ENCODE measurements at places on chromosomes 5 and 9.

DNA sequence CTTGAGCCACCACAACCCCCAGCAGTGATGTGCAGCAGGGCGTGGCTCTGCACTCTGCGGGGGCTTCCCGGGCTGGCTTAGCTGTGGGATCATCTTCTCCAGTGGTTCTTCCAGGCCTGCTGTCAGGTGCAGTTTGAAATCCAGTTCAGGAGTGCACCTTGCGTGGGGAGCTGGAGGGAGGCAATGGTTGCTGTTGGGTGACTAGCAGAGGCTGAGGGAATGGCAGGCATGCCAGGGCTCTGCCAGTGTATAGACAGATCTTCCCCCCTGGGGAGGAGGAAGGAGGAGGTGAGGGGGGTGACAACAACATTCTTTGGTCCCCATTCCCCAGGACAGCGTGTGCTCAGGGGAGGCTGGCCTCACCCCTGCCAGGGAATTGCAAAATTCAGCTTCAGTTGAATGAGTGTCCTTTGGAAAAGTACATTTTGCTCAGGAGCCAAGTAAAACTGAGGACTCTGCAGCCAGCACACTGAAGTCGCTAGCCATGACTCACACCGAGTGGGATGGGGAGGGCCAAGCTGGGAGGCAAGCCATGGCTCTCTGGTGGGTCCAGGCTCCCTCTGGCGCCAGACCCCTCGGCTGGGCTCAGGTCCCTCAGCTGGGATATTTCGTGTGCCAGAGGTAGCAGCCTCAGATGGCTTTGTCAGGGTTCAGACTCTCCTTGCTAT is 35.0 kb downstream of the ERGIC1 start:
- no peak for DNase-seq

GRCh38 chr5:120518581-120518980 is 54.5 kb downstream of the PRR16 start:
- no peak for DNase-seq

GRCh38 chr5:39580702-39581453 is 156.1 kb upstream of the DAB2 start:
- DNase-seq = no peak

- DNase-seq = no peak
Observed at GRCh38 chr9:21994556-21995005, at the start of gene CDKN2B-AS1. Gene CDKN2B-AS1 (plus strand): TSS chr9:21994791.

DNA sequence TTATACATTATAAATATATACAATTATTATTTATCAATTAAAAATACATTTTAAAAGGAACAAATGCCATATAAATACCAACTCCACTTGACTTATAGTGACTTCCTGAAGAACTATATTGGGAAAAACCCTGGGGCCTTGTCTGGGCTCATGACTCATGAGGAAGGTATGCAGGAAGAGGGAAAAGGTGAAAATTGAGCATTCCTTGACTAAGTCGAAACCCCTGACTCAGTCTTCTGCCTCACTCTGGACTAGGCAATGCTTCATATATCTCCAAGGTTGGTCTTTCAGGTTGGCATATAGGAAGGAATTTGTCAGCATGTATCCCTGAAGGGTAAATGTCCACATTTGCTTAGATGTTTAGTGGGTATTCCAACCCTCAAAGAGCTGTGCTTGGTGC is 78.5 kb downstream of the SH3TC2 start:
- no peak for DNase-seq

DNA sequence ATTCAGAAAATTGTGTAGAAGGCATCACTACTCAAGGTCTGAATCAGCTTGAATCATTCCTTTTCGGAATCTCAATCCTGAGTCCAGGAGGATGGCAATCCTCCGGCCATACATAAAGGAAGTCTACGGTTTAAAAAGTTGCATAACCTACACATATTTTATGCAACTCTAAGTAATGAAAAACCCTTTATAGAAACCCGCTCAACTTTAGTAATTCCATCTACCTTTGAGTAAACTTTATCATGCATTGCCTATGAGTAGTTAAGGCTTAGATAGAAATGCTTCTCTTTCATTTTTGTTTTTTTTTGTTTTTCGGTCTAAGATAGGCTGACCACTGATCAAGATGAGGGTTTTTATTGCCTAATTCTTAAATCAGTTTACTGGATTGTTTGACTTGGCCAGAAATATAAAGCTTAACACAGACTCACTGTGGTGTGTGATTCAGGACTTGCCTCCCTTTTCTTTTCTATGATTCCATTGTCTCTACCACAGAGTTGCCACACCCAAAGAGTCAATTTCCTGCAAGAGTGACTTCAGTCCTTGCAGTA is 85.0 kb downstream of the LURAP1L start:
- DNase-seq = no peak

GRCh38 chr5:75491621-75492020 is 19.8 kb downstream of the CERT1 start:
- DNase-seq = no peak

DNA sequence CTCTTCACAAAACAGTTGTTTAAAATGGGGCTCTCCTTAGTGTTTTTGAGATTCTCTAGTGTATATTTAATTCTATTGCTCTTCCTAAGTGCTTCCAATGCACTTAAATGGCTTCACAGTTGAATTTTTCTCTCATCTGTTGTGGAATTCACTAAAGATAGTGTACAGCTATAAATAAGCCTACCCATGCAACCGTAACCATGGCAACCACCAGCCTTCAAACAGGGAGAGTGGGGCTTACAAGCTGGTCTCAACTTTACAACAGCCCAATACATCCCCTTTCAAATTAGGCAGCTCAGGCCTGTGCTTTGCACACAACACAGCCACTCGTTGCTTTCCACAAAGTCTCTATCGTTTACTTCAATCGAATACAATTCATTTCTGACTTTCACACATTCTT is 144.0 kb upstream of the PLPPR1 start:
- peak; percentile 12 for DNase-seq

GRCh38 chr9:76537150-76537646 is 78.2 kb downstream of the GCNT1 start:
- no peak for DNase-seq

GRCh38 chr5:144219869-144220268 is 49.2 kb downstream of the KCTD16 start:
- DNase-seq = no peak

- peak; percentile 54 for DNase-seq
Observed at GRCh38 chr9:135267191-135267809, 179.8 kb downstream of the OLFM1 start.

DNA sequence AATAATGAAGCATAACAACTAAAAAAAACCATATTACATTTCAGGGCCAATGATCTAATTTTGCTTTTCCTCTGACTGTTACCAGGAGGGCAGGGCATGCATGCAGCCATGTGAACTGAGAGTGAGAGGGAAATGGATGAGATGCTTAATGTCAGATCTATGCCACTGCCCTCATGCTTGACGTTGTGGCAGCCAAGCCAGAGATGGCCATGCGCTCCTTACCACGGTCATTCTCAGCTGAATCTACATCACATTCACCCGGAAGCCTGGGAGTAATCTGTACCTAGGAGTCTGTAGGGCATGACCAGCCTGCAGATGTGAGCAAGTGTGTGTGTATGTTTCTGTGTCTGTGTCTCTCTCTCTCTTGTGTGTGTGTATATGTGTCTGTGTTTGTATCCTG is 183.7 kb downstream of the KDM4C start:
- no peak for DNase-seq

- no peak for DNase-seq
Observed at GRCh38 chr5:113099822-113100221, 123.2 kb downstream of the DCP2 start.

DNA sequence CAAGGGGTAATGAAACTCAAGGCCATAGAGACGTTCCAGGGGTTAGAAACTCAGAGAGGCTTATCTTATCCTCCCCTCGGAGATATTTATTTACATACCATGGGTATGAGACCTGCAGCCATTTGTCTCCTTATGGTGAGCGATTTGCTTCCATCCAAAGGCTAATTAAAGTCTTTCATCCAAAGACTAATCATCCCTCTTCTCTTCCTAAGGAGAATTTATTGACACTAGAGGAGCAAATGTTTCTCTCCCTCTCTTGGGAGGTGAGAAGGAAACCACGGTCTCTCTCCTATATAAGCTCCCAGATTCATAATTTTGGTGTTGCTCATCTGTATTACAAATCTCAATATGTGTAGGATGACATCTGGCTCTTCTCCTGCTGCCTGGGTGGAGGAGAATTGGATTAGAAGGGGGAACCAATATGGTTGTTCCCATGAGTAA is 31.0 kb upstream of the RPS23 start:
- DNase-seq = no peak

DNA sequence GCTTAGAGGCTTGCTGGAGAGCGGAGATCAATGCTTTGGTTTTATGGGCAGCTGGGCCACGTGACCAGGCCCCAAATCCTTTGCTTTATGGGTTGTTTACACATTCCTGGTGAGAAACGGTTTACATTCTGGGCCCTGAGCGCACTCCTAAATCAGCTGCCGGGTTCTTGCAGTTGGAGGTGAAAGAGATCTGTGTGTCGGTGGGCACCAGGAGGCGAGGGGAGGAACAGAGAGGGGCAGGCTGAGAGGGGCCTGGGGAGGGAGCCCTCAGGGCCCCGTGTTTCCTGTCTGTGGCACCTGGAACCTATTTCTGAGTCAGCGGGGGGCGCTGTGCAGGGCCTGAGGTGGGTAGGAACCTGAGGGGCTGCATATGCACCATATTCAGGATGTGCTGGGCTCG is 63.5 kb upstream of the HAND1 start:
- DNase-seq = no peak

GRCh38 chr5:137880313-137880712 is 8.9 kb upstream of the PKD2L2 start:
- no peak for DNase-seq

DNA sequence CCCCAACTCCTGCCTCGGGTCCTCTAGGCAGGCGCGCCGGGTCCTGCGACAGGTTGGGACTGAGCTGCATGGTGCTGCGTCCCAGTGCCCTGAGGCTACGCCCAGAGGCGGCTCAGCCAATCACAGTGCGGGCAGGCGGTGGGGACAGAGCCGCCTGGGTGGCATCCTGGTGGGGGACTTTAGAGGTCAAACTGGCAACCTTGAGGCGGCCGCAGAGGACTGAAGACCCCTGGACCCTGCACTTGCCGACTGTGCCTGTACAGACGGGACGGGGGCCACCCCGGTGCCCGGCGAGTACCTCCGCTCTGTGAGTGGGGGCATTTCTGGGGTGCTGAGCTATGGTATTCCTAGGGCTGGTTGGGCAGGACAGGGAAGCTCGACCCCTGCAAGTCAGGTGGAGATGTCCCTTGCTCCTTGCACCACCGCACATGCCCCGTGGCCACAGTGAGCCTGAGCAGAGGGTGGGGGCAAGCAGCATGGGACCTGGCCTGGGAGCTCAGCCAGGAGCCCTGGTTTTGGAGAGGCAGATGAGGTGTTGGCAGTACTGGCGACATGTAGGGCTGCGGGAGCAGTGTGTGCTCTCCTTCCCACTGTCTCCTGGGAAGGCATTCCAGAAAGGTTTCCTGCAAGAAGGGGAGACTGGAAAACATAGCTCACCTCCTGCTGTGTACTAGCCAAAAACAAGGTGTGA is 45.5 kb downstream of the CTSL start:
- peak; percentile 23 for DNase-seq

DNA sequence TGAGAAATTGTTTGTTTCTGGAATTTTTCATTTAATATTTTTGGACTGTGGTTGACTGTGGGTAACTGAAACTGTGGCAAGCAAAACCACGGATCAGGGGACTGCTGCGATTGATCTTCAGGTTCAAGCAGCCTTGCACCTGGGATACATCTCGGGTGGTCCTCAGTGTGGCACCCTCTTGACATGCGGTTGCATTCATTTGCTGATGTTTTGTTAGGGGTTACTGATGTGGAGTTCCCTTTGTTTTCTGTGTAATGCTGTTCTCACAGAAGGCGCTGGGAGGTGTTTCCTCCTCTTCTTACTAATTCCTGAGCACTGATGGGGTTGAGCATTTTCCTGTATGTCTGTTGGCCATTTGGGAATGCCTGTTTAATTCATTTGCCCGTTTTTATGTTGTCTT is 60.4 kb downstream of the EHMT1 start:
- no peak for DNase-seq

- DNase-seq = peak; percentile 88
Observed at GRCh38 chr5:134525683-134526482, 413 bp downstream of the JADE2 start.

DNA sequence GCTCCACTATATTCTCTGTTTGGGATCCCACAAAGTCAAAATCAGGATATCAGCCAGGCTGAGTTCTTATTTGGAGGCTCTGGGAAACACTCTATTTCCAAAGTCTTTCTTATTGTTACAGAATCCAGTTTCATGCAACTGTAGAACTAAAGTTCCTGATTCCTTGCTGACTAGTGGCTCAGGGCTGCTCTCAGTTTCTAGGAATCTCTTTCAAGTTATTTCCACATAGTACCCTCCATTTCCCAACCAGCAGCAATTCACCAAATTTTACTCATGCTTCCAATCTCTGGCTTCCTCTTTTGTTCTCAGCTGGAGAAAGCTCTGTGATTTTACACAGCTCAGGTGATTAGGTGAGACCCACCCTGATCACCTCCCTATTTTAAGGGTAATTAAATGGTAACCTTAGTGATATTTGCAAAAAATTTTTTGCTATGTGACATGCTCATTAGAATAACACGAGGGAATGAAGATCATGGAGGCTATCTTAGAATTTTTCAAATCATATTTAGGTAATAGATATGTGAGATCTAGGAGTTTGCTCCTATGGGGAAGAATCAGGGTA is 794.9 kb upstream of the ARRDC3 start:
- DNase-seq = no peak

DNA sequence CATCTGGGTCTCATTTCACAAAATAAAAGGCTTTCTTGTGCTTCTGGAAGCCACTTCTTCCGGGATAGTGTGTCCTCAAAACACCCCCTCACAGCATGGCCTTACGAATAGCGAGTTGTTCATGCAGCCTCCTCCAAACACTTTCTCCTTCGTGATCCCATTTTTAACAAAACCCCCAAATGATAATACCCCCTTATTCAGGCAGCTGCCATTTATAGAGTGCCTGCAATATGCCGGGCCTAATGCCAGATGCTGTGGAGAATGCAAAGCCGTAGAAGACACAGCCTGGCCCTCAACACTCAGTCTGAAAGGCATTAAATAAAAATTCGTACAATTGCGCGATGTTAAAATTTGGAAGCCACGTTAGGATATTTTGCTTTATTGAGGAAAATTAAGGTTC is 66.4 kb upstream of the SLC44A1 start:
- DNase-seq = no peak

GRCh38 chr9:132011896-132012295 is 67.8 kb downstream of the MED27 start:
- no peak for DNase-seq

GRCh38 chr9:112599732-112600131 is 113.1 kb downstream of the KIAA1958 start:
- DNase-seq = no peak

DNA sequence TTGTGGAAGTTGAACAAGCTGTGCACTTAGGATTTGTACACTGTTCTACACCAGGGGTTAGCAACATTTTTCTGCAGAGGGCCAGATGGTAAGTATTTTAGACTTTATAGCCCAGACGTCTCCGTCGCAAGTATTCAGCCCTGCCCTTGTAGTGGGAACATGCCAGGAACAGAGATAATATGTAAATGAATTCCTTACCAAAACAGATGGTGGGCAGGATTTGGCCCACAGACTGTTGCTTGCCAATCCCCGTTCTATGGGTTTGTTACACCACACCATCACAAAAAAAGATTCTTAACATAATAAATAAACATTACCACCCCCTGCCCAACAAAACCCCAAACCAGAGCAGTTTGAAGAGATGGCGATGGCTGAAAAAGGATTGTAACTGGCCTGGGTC is 74.3 kb downstream of the AMBP start:
- DNase-seq = no peak
